ENCODE measurements at places on chromosomes 12 and 14. TPM values are rescaled to one million over a fixed set of nuclear protein-coding genes. Genes with fewer than 3 reads are reported as not detected.

The VRTN gene
- total RNA-seq = not detected

The KCNJ8 gene
- total RNA-seq = not detected

The GPR84 gene
- 0.49 TPM for total RNA-seq

The KRT3 gene
- total RNA-seq = not detected

DNA sequence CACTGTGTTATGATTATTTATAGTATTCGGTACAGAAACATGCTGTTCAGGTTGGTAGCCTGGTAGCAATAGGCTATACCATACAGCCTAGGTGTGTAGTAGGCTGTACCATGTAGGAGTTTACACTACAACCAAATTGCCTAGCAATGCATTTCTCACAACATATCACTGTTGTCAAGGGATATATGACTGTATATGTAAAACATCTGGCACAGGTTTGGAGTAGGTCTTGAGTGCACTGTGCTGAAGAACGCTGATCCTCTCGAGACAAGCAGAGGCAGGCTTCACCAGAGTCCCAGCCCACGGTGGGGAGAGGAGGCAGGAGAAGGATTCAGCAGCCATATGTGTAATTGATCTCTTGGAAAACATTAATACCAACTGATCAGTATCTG is 15.0 kb upstream of the TBX5 start:
- DNase-seq = no peak

GRCh38 chr12:6450091-6450868 is 1.6 kb upstream of the TAPBPL start:
- no peak for DNase-seq

- DNase-seq = no peak
Observed at GRCh38 chr12:117792471-117792870, 176.3 kb downstream of the KSR2 start.

DNA sequence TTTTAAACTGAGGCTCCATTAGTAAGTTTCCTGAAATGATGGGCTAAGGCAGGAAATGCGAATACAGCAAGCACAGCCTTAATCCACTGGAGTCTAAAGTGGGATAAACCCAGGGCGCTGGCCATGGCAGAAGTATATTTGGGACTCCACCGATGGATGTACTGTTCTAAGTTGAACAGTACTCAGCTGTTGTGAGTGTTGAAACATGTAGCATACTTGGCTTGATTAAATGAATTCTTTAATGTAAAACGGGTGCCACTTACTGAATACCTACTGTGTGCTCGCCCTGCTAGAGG is 996 bp downstream of the SSPN start:
- DNase-seq = no peak

DNA sequence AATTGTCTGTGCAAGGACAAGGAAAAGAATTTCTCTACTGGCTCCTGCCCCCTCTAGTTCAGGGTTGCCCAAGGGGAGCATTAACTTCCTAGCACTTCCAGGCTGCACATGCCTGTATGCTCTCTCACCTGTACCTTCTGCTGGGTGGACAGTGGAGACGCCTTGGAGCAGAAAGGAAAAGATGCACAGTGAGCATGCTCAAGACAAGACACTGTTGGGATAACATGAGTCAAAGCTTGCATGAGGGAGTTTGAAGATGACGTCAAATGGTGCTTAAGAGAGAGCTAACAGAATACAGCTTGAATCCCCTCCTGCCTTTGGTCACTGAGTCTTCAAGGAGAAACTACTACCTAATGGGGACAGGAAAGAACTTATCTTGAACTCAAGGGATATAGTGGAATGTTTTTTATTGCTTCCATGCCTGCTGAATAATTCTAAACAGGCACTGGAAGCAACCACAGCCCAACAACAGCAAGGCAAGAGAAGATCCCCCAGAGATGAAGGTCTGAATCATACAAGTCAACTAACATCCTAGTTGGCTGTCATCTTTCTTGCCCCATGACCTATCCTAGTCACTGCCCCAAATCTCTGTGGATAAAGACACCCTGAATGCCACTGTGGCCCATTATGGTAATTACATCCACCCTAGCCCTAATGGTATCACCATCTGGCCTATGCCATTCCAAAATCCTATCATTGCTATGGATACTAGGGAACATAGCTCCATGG is 23.5 kb downstream of the RPS6KA5 start:
- no peak for DNase-seq

GRCh38 chr14:77241955-77242354 is 29.1 kb downstream of the NGB start:
- DNase-seq = no peak

DNA sequence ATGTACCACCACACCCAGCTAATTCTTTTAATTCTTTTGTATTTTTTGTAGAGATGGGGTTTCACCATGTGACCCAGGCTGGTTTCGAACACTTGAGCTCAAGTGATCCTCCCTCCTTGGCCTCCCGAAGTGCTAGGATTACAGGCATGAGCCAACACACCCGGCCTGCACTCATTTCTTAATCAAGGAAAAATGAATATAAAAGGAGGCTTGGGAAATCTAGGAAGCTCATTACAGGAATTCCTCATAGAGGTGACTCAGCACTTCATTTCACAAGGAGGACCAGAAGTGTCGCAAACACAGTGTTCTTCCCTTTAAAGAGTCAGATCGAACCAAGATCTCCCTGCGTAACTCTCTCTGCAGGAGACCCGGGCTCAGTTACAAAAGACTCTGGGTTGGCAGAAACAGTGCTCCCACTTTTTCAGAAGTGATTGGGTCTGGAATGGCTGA is 30.3 kb downstream of the NFKBIA start:
- no peak for DNase-seq

DNA sequence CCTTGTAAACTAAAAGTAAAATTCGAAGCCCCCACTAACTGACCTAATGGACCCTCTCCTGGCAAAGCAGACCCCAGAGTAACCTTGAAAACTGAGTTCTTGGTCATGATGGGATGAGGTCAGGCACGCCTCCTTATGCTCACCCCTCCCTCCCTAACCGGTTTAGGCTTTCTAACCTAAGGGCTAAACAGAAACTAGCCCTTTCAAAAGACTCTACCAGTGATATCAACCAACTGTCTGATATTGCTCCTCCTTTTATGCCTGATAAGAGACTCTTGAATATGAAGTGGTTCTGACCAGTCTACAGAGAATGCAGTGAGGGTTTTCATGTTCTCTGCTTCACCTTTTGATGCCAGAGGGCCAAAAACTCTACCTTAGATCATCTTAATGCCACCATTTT is 4.8 kb upstream of the LPCAT3 start:
- no peak for DNase-seq
